Stimulated activated CD4-positive, alpha-beta T cell treated with anti-CD3 and anti-CD28 coated beads, Interleukin-2, amount 100 ng/mL, for 48 hours (primary cell): ENCODE measurements at places on chromosomes 7 and 10.

DNA sequence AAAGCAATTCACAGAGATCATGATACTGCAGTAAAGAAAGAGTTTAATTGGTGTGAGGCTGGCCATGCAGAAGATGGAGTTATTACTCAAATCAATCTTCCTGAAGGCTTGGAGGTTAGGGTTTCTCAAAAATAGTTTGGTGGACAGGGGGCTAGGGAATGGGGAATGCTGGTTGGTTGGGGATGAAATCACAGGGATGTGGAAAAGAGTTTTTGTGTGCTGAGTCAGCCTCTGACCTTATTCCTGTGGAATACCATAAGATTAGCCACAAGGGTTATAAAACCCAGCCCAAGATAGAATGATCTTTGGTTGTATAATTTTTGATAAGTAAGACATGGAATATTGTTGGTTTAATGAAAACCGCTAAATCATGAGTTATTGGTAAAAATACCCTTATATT is 764.3 kb downstream of the TYW1 start:
- DNase-seq: no peak

DNA sequence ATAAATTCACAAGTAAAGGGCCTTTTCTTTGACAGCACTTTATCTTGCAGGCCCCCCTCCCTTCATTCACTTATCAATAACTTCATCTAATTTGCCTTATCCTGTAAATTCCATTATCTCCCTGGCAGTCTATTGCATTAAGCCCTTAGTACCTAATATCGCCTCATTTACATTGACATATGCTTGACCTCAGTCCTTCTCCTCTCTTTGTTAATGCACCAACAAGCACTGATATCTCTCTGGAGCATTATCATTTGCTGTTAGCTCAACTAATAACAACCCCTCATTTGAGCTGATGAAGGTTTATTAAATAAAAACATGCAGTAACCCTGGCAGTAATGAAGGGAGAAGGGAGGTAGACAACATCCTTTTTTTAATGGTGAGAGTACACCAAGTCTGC is 46.8 kb downstream of the EXOC4 start:
- DNase-seq: no peak

GRCh38 chr10:93006435-93007039 is 54.1 kb upstream of the CYP26C1 start:
- no peak for DNase-seq

DNA sequence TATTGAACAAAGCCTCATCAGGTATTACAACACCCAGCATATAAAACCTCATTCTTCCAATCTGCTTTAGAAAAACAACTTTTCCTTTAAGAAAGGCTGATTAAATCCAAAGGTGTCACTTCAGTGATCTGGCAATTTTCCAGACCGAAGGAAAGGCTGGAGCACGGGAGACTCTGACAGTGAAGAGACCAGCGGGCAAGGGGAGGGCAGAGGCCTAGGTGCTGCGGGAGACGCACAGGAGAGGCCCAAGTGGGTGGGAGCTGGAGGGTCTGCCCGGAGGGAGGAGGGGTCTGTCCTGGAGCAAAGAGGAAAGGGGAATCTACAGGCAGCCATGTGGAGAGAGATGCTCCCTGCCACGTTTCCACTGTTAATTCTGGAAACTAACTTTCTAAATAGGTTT is 24.3 kb upstream of the PPP2R2D start:
- DNase-seq: no peak

DNA sequence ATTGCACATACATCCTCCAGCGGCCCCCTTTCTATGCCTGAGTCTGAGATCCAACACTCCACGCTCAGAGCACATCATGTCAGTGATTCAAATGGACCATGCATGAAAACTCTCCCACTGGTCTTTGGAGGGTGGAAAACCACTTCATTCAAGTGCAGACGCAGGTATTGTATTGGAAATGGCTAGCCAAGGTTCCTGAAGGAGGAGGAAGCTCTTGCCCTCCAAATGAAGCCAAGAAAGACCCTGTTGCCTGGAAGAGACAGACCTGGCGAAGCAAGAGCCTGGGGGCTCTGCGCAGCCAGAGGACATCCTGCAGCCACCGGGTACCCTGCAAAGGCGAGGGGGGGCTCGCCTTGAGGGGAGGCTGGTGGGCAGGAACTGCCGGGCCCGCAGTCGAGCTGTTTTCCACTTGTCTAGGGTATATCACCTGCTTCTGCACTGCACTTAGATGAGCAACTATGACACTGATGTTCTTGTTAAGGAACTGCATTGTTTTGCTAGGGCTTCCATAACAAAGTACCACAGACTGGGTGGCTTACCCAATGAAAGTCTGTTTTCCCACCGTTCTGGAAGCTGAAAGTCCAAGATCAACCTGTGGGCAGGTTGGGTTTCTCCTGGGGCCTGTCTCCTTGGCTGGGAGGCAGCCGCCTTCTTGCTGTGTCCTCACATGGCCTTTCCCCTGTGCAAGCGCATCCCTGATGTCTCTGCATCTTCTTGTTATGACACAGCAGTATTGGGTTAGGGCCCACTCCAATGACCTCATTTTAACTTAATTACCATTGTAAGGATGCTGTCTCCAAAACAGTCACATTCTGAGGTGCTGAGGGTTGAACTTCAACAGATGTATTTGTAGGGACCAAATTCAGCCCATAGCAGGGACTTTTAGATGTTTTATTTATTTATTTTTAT is 233.4 kb downstream of the ARHGAP12 start:
- DNase-seq: no peak

GRCh38 chr10:1474376-1475097 is 262.8 kb downstream of the ADARB2 start:
- DNase-seq: no peak

DNA sequence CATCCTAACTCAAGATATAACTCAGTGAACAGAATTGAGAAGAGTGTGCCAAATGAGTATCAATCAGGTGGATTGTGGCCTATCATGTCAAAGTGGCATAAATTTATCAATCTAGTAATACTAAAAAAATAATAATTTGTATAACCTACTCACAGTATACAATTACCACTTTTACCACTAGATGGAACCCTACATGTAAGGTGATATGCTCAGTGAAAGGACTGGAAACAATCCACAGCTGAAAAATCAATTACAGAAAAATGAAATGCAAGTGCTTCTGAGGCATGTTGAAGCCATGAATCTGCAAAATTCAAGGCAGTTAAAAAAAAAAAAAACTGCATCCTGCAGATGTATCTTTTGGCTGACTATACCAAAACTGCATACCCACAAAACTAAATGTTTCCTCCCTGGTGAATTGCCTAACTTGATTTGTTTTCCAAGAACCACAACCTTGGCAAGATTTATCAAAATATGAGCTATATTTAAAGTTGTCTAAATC is 13.9 kb downstream of the ARHGAP19 start:
- DNase-seq: no peak

GRCh38 chr10:63753808-63754207 is 232.6 kb downstream of the REEP3 start:
- DNase-seq: no peak
